ENCODE measurements at places on chromosomes 12 and 14. TPM values are rescaled to one million over a fixed set of nuclear protein-coding genes. Genes with fewer than 3 reads are reported as not detected.
A peak's percentile ranks its signal among the peaks of the same experiment; 100 is the strongest.

The CISTR gene
- total RNA-seq = not detected

The ERBB3 gene
- 125 TPM for total RNA-seq

The DAO gene
- total RNA-seq = not detected

The TMPRSS12 gene
- not detected for total RNA-seq

The CD69 gene
- not detected for total RNA-seq

The PTGER2 gene
- not detected for total RNA-seq

The LRCOL1 gene
- not detected for total RNA-seq

The JAG2 gene
- 1.3 TPM for total RNA-seq

The CLEC12A gene
- not detected for total RNA-seq

The RNASE7 gene
- total RNA-seq = not detected

The OASL gene
- total RNA-seq = 0.35 TPM

The ESRRB gene
- not detected for total RNA-seq

The SLCO1B1 gene
- total RNA-seq = not detected

The BCL2L2 gene
- 19.1 TPM for total RNA-seq

DNA sequence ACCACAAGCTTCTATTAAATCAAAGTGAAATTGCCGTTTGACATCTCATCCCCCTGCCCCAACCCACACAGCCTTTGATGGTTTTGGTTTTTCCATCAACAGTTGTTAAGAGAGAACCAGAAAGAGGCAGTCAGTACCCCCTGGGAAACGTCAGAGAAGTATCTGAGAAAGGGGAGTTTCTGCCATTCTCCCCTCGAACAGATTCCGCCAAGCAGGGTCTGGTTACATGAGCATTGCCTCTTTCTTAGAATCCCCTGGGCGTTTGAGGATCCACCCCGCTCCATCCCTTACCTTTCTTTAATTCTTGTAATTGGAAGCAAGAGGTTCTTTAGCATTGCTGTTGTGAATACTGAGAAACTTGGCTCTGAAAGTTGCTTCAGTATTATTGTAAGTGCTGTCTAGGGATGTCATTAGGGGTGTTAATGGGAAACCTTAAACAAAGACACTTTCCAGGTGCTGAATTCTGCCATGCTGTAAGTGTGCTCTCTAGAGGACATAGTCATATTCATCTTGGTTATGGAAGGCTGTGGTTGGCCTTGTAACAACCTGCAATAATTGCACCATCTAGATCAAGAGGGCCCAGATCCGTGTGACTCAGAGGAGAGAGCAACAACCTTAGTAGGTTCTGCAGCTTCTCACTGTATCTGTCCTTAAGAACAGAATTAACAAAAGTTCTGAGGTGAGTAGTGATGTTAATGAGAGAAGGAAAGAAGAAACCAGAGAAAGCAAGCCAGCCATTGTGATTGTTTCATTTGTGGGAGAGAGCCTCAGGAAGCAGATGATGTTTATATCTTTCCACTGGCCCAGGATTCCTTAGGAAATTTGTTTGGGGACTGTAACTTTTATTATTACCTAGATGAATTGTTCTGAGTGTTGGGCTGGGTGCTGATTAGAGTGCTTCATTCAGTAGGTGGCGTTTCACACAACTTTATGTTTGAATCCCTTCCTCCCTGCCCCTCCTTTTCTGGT is 9.0 kb downstream of the TMBIM6 start:
- DNase-seq = peak; percentile 44

DNA sequence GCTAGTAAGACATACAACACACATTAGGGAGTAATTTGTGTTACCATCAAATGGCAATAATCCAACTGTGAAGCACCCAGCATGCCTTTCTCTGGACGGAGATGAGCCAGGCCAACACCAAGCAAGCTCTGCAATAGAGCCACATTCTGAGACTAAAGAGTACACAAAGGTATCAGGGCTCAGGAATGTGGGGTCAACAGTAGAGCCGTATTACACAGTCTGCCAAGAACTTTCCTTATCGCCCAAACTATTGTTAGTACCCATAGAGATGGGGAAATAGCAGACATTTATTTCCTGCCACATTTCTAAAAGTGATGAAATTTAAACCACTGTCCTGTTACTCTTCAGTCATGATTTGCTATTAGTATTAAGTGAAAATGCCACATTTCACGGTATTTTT is 113.7 kb downstream of the BMP4 start:
- DNase-seq = no peak

DNA sequence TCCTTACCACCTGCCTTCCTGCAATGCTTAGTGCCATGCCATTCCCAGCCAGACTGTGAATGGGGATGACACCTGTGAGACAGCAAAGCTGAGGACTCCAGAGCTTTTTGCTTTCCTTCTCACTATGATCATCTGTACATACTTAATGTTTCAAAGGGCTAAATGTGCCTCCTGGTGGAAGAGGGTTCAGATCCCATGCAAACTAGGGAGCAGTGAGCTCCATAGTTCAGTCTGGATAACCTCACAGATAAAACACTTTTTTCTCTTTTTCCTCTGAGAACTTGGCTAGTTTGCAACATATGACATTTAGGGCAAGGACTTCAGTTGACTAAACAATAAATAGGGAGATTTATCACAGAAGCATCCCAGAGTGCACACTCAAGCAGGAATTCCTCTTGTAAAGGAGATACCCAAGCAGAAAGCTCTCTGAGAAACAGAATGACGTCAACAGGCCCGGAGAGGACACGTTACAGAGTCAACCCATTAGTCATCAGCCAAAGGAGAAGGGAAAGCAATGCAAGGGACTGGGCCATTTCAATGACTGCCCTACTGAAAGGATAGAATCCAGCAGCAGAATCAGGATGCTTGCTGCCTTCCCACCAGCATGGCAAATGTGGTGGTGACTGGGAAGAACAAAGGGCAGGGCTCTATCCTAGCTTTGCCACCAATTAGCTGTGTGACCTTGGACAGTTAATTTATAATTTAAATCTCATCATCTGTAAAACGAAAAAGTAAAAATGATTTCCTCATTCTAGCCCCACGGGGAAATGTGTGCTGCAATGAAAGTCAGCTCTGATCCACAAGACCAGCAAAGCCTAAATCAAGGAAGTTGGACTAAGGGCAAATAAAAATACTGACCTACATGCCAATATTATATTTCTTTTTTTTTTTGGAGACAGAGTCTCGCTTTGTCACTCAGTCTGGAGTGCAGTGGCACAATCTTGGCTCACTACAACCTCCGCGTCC is 80.8 kb upstream of the ACTN1 start:
- no peak for DNase-seq

GRCh38 chr14:22429546-22430294 is 159.3 kb downstream of the DAD1 start:
- DNase-seq = no peak

DNA sequence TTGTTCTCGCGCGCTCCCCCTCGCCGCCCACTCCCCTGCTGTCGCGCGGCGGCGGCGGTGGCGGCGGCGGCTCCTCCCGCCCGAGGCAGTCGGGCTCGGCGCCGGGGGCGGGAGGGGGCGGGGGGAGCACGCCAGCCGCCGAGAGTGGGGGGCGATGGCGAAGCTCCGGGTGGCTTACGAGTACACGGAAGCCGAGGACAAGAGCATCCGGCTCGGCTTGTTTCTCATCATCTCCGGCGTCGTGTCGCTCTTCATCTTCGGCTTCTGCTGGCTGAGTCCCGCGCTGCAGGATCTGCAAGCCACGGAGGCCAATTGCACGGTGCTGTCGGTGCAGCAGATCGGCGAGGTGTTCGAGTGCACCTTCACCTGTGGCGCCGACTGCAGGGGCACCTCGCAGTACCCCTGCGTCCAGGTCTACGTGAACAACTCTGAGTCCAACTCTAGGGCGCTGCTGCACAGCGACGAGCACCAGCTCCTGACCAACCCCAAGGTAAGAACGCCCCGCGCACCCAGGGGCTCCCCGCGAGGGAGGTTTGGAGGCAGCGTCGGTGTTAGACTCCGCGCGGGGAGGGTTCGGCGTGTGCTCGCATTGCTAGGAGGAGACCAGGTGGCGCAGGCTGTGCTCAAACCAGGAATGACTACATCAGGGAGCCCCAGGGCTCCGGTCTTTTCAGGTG is 629 bp downstream of the KCNMB4 start:
- peak; percentile 36 for DNase-seq

- peak; percentile 91 for DNase-seq
Measured at GRCh38 chr12:7060353-7060954, at the start of gene C1S. TSS of gene C1S (plus strand) at chr12:7060718. CDS start at chr12:7061913, 1,195 bp downstream.

- DNase-seq = peak; percentile 10
Measured at GRCh38 chr12:25771041-25771440, 187.4 kb upstream of the RASSF8 start.

DNA sequence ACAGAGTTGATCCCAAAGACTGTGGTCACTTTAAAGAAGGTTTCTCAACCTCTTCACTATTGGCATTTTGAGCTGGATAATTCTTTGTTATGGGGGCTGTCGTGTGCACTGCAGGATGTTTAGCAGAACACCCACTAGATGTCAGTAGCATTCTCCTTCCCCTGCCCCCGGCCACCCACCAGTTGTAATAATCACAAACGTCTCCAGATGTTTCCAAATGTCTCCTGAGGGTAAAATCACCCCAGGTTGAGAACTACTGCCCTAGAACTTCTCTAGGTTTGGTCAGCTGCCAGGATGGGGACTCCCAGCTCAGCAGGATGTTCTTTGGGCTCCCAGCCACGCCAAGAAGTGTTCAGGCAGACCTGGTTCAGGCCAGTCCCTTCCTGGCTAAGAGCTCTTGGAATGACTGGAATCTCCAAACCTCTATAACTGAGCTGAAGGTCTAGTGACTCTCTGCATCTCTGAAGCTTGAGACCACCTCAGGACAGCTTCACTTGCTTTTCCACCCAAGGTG is 12.5 kb upstream of the AJUBA start:
- DNase-seq = peak; percentile 62

DNA sequence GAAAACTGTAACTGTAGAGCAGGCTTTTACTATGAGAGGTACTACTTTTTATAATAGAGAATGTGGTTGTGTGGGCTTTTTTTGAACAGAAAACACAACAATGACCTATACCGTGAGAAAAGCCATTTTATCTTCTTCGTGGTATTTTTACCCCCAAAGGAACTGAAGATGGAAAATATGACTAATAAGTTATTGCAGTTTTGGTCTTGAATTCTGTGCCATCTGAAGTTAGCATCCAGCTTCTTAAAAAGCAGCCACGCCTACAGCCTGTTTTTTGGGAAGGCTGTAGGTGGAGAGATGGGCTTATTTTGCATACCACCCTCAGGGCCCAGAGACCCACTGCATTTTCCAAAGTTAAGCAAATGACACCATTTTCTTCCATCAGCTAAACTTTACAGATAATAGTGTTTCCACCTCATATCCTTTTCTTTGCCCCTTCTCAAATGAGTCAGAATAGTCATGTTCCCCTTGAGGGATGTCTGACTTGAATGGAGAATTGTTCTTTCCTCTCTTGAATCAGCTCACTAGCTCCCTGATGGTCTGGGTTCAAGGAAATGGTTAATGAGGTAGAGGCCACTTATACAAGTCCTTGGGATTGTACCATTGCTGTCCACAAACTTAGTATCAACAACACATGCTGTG is 53.0 kb downstream of the TBC1D30 start:
- no peak for DNase-seq

- no peak for DNase-seq
Measured at GRCh38 chr14:50070840-50071548, 45.4 kb downstream of the VCPKMT start.

- no peak for DNase-seq
Measured at GRCh38 chr14:32339188-32339587, 10.1 kb downstream of the AKAP6 start.

GRCh38 chr14:72480464-72481243 is 413.2 kb downstream of the DPF3 start:
- DNase-seq = no peak

DNA sequence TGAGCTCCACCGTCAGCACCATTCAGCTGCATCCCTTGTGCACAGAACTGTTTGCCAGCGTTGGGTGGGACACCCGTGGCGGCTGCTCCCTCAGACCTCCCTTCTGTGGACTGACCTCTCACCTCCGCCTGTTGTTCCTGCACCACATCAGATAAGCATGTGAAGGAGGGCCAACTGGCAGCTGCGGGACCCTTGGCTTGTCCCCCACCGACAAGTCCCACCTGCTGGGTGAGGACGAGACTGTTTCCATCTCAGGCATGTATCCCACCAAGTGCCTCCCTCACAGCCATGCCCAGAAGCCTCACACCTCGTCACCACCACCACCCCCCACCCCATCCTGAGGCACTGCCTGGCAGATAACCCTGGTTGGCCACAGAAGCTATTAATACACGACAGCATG is 18.6 kb upstream of the TEAD4 start:
- DNase-seq = no peak

DNA sequence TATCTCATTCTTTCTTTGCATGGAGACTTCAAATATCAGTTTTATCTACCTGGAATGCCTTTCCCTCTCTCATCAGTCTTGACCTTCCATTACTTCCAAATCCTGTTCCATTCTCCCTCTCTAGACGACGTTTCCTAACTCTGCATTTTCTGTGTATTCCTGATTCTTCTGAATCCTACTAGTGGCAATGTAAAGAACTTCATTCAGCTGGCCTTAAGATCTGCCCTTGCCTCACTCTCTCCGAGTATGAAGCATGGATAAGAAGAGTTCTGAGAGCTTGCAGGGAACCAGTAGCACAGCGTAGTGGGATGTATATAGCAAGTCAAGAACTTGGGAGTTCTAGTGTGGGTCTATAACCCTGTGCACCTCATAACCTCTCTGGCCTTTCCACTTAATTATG is 68.5 kb upstream of the HOXC13 start:
- DNase-seq = peak; percentile 67

DNA sequence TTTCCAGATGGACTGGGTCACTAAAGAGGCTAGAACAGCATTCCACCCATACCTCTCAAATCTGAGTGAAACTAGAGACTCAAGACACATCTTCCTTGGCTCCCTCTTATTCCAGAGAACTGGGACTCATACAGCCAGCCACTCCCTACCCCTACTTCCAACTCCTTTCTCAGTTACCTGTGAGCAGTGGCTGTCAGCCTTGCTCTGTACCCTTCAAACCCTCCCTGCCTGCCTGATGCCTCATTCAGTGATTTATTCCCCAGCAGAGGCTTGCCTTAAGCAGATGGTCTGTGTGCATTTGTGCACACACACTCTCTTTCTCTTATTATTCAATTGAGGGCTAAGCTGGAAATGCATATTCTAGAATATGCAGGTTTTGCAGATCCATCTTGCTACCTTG is 14.6 kb downstream of the GPR84 start:
- DNase-seq = no peak

GRCh38 chr14:76753541-76754198 is 7.6 kb upstream of the VASH1 start:
- DNase-seq = no peak

DNA sequence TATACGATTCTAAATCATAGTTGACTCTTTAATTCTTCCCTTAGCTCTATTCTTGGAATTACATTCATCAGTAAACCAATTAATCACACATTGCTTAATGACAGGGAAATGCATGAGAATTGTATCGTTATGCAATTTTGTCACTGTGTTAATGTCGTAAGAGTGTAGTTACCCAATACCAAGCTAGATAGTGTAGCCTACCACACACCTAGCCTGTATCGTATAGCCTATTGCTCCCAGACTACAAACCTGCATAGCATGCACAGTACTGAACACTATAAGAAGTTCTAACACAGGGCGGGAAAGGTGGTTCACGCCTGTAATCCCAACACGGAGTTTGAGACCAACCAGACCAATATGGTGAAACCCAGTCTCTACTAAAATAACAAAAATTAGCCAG is 24.7 kb downstream of the HNRNPC start:
- no peak for DNase-seq

GRCh38 chr12:88677464-88677863 is 97.2 kb upstream of the KITLG start:
- no peak for DNase-seq
